NCI-H146 (cell line): ENCODE measurements at places on chromosomes 3 and 15.

GRCh38 chr15:70094690-70095311 is 2.9 kb downstream of the TLE3 start:
- no peak for DNase-seq

- no peak for DNase-seq
These were observed 4.5 kb downstream of the PLXNB1 start for GRCh38 chr3:48425281-48425812.

DNA sequence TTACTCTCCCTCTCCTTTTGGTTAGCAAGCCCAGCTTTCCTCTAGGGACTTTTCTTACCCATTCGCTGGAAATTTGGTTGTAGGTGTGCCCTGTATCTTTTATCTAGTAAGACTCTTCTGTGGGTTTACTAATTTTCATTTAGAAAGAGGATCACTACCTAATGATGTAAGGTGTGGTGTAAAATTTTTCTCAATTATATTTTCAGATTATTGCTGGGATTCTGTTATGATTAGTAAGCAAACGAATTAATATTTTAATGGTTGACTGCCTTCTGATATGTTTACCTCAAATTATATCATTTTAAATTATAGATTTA is 28.5 kb downstream of the PLCL2 start:
- no peak for DNase-seq

DNA sequence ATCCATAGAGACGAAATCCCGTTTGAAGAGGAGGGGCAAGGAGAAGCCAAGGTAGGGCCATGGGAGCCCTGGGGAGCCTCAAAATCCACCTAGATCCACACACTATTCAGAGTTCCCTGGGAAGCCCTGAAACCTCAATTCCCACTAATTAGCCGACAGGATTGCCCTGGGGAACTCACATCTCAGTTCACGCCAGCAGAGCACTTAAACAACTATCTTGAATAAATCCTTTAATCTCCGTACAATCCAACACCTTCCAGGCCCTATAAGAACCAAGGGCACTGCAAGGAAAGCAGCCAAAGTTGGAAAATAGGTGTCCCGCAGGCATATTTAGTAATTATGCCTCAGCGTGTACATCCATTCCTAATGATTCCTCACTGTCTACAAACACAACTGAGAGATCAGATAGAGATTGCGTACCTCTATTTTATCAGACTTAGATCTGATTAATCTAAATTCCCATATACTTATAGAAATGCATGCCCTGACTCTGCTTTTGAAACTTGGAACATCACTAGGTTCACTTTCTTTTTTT is 25.6 kb upstream of the EIF4A2 start:
- DNase-seq: no peak

GRCh38 chr3:30448450-30449289 is 157.7 kb upstream of the TGFBR2 start:
- no peak for DNase-seq

GRCh38 chr3:72092778-72093177 is 307.8 kb upstream of the PROK2 start:
- no peak for DNase-seq

DNA sequence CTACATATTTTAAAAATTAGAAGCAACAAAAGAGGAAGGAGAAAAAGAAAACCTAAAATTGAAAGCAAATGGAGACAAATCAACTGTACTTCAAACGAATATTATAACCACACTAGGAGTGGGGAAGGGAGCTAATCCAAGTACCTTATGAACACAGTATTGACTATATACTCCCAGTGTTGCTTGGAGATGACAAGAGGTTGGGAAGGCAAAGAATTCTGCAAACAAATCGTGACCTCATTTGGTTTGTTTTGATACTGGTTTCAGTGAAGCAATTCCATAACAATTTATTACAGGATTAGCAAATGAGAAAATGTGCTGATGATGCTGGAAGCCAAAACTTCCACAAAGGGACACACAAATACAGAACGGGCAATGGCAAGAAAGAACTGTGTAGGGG is 268.1 kb downstream of the ULK4 start:
- no peak for DNase-seq

GRCh38 chr3:174336784-174337183 is 522.4 kb upstream of the NAALADL2 start:
- DNase-seq: no peak

DNA sequence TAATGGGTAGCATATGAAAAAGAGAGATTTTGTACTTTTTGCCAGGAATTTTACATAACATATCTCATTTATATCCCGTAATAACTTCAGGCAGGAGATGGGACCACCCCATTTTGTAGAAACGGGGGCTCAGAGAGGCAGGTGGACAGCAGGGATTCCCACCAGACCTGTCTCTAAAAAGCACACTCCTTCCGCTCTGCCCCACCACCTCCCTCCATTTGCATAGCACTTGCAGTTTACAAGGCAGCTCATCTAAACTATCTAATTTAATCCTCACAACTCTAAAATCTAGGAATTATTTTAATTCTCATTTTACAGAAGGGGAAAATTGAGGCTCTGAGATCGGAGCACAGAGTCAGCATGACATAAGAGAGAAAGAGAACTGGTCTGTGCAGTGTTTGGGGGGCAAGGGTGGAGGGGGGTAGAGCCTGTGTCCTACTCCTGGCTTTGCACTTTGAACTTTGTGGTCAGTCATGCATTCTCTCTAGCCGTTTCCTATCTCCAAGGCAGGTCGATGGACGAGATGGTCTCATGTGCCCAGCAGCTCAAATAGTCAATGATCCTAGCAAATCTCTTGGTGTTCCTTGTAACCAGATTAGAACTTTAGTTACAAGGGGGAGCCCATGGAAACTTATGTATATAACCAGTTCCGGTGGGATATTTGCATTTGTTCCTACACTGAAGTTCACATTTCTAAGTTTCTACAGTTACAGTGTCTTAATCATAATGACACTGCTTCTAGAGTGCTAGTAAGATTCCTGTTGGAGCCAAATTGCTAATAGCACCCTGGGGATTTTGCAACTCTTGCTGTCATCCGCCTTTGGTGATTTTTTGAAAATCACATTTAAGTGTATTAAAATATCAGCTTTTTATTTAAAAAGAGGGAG is 18.6 kb downstream of the CRYGS start:
- DNase-seq: no peak

GRCh38 chr3:48477959-48478520 is 25.9 kb downstream of the SHISA5 start:
- no peak for DNase-seq

GRCh38 chr3:167406876-167407492 is 26.9 kb upstream of the ZBBX start:
- DNase-seq: peak; percentile 52

DNA sequence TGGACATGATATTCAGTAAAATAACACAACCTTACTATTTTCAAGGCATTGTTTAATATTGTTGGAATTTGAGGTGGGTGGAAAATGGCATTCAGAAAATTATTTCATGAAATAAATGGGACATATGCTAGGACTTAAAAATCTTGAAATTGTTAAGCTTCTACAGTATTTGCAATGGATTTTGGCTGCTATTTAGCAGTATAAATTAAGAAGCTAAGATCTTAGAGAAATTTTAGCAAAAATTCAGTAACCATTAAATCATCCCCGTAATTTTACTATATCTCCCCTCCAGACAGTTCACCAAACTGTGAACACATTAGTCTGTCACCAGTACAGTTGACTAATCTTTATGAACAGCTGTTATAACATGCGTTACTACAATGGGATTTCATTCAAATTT is 8.2 kb downstream of the DIPK2A start:
- DNase-seq: no peak

GRCh38 chr3:4957978-4958377 is 21.3 kb upstream of the BHLHE40 start:
- DNase-seq: no peak

DNA sequence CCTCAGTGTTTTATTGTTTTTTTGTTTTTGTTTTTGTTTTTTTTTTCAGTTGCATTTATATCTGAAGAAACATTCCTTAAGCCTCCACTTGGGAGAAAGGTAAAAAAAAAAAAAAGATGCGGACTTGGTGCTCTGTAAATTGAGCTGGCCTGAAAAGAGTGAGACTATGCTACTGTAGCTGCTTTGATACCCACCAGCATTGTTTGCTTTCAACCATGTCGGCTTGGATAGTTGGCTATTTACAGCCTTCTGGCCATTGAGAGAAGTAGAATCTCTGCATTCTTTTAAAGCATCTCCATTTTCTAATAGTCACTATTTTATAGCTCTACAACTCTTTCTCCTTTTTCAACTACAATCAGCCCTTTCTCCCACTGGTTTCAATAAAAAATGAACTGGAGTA is 149.6 kb downstream of the ZIC4 start:
- no peak for DNase-seq

- DNase-seq: no peak
These were observed 456.2 kb upstream of the THBS1 start for GRCh38 chr15:39124553-39125171.

DNA sequence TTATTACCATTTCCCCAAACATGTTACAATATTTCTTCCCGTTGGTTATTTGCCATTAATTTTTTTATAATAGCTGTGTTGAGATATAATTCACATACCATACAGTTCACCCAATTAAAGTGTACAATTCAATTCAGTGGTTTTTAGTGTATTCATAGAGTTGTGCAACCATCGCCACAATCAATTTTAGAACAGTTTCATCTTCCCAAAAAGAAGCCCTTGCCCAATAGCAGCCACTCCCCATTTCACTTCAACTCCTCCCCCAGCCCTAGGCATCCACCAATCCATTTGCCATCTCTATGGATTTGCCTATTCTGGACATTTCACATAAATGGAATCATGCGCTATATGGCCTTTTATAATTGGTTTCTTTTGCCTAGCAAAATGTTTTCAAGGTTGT is 225.1 kb downstream of the EPHB1 start:
- no peak for DNase-seq
